ENCODE measurements at places on chromosomes 5 and 9.
A peak's percentile ranks its signal among the peaks of the same experiment; 100 is the strongest.

- DNase-seq: no peak
Observed at GRCh38 chr9:110283751-110284150, 27.4 kb upstream of the TXN start.

DNA sequence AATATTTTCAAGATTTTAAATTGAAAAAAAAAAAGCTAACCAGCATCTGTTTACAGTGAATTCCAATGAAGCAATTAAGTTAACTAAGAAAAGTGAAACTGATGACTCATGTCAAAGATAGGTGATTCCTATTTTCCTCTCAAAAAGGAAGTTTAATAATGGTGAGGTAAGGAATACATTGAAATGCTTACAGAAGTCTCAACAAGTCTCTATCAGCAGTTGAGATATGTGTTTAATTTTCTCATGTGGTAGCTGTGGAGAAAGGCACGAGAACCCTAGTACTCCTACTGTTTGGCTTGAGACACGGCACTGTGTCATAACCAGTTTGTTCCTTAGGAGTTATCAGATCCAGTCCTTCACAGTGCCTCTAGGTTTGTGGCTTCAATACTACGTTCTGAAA is 114.5 kb downstream of the SLC25A46 start:
- no peak for DNase-seq

DNA sequence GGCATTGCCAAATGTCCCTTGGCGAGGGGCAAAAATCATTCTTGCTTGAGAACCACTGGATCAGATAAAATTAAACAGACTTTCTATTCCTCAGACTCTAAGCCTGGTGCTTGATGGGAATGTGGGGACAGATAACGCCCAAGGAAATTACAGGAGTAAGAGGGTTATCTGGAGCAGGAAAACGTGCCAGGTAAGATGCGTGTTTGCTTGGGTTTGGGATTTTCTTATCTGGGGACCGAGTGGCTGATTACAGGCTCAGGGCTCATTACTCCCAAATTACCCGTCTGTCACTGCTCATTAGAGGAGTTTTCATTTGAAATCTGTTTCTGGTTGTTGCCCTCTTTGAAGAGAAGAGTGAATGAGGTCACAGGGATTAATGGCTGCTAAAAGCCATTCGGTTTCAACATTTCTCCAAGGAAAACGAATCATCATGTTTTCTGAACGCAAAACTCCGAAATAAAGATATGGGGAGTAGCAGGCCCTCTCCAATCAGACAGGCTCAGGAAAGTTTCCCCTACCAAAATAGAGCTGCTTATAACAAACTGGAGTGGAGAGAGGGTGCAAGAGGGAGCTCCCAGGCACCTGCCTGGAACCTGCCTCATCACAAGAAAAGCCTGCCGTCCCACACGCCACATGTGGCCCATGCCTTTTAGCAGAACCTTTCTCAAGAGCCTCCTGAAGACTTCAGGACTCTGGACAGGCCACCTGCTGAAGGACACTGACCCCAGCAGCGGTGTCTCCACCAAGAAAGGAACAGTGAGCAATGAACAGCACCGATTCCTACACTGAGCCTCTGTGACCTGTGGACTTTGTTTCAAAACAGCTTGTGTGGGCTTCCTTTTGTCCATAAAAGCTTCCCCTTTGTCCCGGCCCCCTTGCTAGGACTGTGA is 136.4 kb downstream of the ICE1 start:
- no peak for DNase-seq

DNA sequence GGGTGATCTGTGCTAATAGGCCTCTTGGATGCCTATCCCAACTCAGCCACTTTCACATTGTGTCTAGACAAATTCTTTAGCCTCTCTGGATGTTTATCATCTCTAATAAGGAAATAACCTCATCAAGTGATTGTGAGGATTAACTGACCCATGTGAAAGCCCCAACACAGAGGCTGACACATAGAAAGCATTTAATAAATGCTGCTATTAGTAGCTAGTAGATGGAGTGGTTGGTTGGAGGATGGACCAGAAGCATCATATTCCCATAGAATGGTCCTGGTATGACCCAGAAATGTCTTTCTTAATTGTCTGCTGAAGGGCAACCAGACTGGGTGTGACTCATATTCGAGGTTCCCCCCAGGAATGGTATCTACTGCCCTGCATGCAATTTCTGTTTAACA is 124.4 kb downstream of the PIK3R1 start:
- DNase-seq: no peak

DNA sequence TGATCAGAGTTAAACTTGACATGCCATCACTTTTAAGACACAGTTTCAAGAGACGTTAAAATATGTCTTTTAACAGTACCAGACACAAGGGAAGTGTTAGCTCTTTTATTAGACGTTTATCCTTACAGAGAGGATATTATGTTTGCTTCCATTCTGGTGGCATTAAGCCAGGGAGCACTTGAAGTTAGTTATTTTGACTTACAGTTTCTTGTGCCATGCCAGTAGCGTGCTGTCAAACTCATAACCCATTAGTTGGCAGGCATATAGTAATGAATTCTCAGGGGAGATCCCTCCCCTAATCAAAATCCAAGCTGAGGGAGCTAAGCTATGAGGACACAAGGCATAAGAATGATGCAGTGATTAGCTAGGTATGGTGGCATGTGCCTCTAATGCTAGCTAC is 66.5 kb downstream of the RPS6 start:
- DNase-seq: no peak

DNA sequence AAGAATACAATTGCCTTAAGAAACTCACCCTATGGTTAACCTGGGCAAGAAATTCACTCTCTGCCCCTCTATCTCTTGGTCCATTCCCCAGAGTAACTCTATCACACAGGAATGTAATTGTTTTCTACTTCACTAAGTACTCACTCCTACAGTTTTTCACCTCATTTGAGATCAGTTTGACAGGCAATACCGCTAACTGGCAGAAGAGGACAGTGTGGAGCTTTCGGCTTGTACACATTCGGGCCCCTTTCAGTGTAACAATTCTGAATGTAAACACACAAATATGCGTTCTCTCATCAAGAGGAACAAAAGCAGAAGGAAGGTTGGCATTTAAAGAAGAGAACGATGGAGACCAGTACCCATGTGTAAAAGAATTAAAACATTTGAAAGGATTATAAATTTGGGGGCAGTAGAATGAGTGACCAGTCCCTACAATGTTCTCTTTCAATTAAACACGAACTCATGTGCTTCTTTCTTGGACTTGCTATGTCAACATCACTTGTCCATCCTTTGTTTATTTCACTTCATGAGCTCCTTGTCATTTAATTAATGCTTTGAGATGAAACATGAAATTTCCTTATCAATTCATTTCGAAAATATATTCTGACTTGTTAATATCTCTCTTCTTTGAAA is 188.5 kb upstream of the GRAMD2B start:
- DNase-seq: no peak

DNA sequence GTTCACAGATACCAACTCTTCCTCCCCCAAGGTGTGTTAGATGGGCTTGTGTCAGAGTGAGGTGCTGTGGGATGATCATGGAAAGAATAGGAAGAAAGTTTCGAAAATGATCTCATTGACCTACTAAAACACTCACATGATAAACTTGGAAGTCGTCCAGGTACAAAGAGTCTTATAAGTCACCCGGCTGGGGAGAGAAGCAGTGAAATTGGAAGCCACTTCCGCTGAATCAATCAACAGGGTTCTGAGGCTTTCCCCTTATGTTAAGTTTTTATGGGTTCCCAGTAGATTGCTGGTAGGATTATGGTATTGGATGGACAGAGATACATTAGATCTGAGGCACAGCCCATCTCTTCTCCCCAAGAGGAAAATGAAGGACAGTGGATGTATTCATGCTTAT is 218.8 kb upstream of the MSX2 start:
- no peak for DNase-seq

- DNase-seq: no peak
Observed at GRCh38 chr9:80839821-80840675, 849.3 kb downstream of the TLE1 start.

GRCh38 chr5:156595132-156595787 is 254.8 kb upstream of the PPP1R2B start:
- no peak for DNase-seq

DNA sequence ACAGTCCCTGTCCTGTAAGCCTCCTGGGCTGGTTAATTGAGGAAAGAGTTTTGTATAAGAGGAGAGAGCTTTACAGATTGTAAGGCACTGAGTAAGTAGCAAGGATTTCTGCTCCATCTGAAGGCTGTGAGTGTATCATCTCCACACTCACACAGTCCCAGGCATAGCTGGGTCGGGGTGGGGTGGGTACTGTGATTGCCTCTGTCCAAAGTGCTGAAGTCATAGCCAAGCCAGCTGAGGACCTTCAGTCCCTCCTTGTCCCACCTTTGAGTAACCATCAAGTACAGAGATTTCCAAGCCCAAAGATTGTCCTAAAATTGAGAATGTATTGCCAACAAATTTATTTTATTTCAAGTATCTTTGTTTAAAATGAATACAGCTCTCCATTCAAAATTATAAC is 5.5 kb upstream of the DNAJB5 start:
- peak; percentile 43 for DNase-seq

DNA sequence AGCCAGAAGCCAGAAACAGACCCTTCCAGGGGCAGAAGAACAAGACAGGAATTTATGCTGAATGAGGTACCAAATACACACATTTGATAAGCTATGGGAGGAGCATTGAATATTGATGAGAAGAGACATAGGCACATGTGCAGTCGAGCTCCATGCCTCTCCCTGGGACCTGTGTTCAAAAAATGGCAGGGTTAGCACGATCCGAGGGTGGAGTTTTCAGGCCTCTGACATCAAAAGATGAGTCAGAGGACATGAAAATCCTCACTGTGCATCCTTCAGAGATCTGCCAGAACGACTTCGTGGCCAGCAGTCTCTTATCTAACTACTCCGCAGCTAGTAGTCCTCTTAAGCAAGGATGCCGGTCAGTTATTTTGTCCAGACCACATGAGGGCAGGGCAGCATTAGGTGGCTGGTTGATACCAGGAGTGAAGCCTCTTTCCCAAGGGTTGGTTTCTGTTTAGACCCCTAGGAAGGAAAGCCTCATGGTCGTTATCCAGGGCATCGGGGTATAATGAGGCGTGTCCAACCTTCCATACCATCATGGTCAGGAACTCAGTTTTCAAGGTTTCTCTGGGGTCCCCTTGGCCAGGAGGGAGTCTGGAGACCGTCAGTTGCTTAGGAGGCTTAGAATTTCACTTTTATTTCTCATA is 11.6 kb upstream of the CMBL start:
- no peak for DNase-seq

DNA sequence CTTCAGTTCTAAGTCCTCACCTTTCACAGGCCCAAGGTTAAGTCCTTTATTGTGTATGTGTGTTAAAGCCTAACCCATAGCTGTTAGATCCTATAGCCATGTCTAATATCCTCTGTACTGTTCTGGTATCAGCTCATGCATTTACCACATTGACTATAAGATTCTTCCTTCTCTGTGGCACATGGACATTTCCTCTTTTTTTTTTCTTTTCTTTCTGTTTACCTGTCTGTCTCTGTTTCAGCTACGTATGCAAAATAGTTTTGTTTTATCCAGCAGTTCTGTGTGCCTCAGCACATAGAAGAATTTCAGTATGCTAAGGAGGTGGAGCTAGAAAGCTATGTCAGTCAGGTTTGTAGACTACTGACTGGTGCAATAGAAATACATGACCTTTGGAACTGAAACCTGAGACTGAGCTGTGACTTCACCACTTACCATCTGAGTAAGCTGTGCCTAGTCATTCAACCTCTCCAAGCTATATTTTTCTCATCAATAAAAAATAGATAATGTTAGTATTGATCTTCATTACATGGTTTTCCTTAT is 155.6 kb upstream of the VLDLR start:
- no peak for DNase-seq

GRCh38 chr9:93891050-93891449 is 64.1 kb downstream of the BARX1 start:
- no peak for DNase-seq

DNA sequence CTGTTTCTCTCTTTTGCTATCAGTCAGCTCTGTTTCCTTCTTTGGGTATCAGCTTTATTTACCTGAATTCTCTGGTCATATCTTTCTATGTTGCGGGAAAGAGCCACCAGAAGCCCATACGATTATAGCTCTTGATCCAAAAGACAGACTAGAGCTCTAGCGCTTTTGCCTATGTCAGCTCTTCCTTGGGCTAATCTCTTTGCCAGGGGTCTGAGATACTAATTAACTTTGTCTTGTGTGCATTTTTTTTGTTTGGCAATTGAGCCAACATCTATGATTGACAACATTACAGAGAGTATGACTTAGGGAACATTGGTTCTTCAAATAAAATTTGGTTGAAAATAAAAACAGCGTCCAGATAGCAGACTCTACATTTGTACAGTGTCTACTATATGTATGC is 603.0 kb downstream of the KCTD16 start:
- DNase-seq: no peak

Data from left hindlimb (tissue), 1 donor.